ENCODE measurements at places on chromosomes 3 and 15.
A peak's percentile ranks its signal among the peaks of the same experiment; 100 is the strongest.

DNA sequence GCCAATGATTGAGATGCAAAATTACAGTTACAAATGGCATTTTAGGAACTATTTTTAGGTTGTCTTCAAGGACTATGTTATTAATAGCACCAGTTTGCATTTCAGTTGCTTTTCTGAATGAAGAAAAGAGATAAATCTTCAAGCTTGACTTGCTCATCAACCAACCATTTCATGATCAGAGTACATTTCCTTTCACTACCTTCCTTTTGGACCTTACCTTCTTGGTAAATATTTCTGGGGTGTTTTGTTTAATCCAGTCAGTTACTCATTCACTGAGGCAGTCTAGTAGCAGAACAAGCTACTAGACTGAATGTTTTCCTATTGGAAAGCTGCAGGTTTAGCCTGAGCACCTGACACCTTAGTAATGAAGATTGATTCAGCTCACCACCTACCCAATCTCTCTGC is 8.2 kb downstream of the SLC27A2 start:
- DNase-seq, result no peak

DNA sequence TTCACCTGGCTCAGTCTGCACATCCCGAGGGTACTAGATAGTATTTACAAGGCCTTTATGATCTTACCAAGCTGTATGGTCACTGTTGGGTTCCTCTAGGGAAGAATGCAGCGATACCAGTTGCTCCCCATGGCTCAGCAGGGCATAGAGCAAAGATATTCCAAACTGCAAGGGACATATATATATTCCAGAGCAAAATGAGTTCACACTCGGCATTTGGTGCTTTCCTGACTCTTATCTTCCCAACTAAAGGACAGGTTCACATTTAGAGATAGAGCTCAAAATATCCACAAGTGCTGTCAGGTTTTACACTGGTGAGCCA is 3.5 kb upstream of the SPG11 start:
- no peak for DNase-seq

DNA sequence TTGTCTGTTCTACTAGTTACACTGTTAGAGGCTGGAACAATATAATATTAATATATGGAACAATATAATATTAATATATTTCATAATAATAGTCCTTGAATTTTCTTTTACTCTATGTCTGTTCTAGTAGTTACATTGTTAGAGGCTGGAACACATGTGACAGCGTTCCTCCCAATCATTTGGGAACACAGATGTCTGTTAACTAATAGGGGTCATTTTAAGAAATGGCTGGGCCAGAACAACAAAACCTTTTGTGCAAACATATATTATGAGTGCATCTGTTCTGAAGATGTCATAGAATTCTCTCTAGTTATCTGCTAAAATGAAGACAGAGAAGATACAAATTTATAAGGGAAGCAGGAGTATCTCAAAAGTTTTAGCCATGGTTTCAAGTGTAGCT is 114.0 kb upstream of the PDZRN3 start:
- no peak for DNase-seq

DNA sequence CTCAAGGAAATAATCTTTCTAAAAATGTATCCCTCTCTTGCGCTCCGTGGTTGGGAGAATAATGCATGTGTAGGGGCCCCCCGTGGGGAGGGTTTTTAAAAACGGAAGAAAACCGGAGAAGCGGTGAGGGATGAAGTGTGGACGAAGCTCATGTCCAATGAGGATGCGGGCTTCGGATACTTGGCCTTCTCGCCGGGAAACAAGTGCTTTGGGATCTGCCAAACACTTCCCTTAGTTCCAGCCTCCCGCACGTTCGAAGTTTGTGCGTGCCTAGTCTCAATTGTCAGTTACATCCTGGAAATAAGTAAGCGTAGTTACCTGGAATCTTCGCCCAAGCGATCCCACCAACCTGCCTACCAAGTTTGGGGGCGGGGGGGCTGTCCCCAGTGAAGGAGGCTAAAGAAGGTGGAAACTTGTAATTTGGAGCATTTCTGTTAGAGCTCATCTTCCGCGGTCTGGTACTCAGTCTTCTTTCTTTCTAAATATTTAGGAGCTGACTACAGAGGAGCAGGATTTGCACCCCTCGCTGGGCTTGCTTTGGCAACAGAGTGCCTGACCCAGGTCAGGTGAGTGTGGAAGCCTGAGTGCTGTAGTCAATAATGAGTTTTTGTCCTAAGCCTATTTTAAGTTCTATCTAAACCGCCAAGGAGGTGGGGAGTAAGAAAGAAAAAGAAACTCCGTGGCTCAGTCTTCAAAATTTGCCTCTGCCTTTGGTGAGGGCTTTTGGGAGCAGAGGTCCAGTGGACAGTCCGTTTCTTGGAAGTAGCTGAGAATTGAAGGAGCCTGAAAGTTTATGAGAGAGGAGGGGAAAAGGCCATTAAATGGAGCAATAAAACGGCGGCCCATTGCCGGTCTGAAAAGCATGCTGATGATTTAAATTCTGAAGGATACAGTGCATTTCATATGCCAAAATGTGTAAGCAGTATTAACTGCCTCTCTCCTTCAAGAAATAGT is 1.1 kb downstream of the ITPR1 start:
- peak; percentile 51 for DNase-seq

GRCh38 chr3:23209747-23210487 is 6.8 kb downstream of the UBE2E2 start:
- no peak for DNase-seq

- DNase-seq, result peak; percentile 77
Measured at GRCh38 chr3:160564949-160565441, 376 bp downstream of the KPNA4 start.

Data from spinal cord (tissue), 10 donors.